ENCODE measurements at places on chromosomes 12 and 14. TPM values are rescaled to one million over a fixed set of nuclear protein-coding genes. Genes with fewer than 3 reads are reported as not detected.
A peak's percentile ranks its signal among the peaks of the same experiment; 100 is the strongest.

CCDC177 gene
- total RNA-seq: 0.75 TPM

- DNase-seq: no peak
Observed at GRCh38 chr12:262817-263216, at the start of gene SLC6A13. Gene SLC6A13 (minus strand): TSS chr12:262836. CDS start chr12:260052, 2,784 bp downstream.

PRB3 gene
- not detected for total RNA-seq

- no peak for DNase-seq
Observed at GRCh38 chr12:7583471-7583870, 79.9 kb upstream of the CD163 start.

GRCh38 chr12:111650912-111651311 lies 34.8 kb downstream of the BRAP start:
- no peak for DNase-seq

COQ5 gene
- total RNA-seq: 34.3 TPM

LRRK2 gene
- total RNA-seq: not detected

SEL1L gene
- 8.1 TPM for total RNA-seq

MFAP5 gene
- not detected for total RNA-seq

- DNase-seq: no peak
Observed at GRCh38 chr12:61987173-61987572, 273.0 kb upstream of the USP15 start.

DNA sequence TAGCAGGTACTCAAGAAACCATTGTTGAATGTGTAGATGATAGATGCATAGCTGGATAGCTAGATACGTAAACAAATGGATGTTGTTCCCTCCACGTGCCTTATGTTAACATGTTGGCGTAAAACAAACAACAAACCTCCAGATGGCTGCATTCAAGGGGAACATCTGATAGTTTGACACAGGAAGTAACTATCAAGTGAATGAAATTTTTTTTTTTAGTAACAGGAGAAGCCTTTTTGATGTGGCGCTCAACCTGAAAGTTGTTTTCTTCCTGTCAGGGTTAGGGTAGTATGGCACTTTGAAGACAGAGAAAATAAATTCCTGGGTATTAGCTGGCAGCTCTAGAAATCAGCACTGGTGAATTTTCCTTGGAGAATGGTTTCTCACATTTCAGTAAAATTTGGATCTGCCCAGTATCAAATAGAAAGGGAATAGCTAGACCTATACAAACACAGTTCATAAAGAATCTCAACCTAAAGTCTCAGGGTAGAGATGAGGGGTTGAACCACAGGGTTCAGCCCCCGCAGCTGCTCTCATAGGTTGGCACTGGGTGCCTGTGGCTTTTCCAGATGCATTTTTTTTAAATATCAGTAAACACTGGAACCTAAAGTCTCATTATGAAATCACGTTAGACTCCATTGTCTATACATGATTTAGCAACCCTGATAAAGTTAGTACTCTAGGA lies 18.8 kb upstream of the RAP1B start:
- DNase-seq: no peak

DNA sequence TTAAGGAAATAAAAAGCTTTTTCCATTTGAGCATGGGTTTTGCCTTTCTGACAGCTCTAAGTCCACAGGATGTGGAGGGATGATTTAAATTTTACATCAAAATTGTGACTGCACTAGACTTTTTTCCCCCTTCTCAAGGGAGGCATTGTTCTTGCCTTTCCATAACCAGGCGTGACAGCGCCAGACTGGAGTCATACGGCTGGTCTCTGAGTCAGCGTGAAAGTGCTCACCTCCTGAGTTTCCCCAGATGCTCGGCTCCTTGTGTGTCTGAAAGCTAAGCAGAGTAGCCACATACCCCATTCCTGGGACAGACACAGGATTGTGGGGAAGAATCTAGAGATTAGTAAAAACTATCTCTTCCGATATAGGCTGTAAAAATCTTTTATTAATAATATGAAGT lies 43.1 kb downstream of the SOX5 start:
- DNase-seq: no peak

DNA sequence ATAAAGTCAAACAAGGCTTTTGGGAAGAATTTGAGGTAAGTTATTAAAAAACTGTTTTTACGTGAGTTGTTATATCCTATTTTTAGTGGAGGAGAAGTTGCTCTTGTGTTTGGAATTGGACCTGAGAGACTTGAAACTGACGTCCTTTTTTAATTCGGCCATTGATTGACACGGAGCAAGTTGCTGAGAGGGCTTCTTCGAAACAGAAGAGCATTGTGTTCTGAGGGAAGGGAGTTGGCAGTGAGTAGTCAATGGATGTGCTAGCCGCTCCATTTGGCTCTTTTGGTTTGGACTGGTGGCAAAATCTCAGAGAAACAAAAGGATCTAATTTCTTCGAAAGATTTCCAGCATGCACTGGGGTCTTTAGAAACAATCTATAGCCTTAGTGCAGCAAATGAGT lies 37.3 kb downstream of the PTPN11 start:
- peak; percentile 17 for DNase-seq

KRT85 gene
- total RNA-seq: not detected

DNA sequence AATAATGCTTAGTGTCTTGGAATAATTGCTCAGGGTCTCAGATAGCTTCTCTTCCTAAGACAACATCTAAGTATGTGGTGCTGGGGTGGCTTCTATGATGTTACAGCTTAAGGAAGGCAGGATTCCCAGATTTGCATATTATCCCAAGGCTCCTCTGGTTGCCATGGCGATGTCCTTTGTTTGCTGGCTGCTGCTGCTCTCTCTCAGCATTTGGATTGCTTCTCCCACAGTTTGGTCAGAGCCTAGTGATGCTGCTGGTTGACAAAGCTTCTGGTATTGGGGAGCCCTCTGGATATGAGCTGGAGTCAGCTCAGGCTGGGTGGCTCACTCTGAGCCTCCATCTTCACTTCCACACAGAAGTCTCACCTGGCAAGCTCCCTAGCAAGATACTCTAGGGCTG lies 56.4 kb upstream of the FBXO33 start:
- DNase-seq: peak; percentile 17

DNA sequence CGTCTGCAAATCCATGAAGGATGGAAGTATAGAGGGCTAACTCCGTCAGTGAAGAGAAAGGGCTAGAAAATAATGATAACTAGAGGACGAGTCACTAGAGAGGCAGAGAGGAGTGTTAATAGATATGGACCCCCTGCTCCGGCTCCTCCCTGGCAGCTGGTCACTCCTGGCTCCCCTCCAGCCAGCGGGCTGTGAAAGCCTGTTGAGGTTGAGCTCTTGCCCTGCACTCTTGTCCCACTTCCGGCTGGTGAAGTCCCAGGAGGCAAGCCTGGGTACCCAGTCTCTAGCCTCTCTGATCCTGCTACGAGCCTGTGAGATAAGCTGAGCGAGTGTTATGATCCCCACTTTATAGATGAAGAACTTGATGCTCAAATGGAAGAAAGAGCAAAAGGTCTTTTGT lies 90.3 kb downstream of the RFX4 start:
- no peak for DNase-seq
